Activated CD4-positive, alpha-beta memory T cell treated with anti-CD3 and anti-CD28 coated beads for 36 hours (primary cell): ENCODE measurements at places on chromosomes 11 and 22.

GRCh38 chr11:69636512-69637197 is 4.3 kb upstream of the CCND1 start:
- no peak for DNase-seq

GRCh38 chr11:106424111-106424510 is 346.6 kb downstream of the AASDHPPT start:
- DNase-seq: no peak

GRCh38 chr11:96990914-96991313 is 601.1 kb downstream of the JRKL start:
- no peak for DNase-seq

- DNase-seq: no peak
Observed at GRCh38 chr11:32448232-32448631, 12.9 kb upstream of the WT1 start.

DNA sequence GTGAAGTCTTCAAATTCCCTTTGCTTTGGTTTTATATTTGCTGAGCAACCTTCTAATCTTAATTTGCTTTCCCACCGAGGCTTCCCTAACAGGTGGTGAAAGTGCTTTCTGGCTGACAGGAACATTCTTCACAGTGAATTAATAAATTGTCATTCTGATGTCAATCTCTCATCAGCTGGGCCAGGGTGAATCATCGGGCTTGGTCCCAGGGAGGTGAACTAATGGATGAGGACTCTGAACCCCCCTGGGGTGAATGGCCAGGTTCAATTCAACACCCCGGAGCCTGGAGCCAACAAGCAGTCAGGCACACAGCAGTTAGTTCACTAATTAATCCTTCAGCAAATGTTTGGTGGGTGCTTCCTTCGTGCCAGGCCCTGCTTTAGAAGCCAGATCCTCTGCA is 155.4 kb upstream of the PDGFD start:
- no peak for DNase-seq

GRCh38 chr11:69818603-69819441 is at the start of gene FGF3:
FGF3 (minus strand) TSS chr11:69819416; CDS start chr11:69818933, 483 bp downstream.
- no peak for DNase-seq

DNA sequence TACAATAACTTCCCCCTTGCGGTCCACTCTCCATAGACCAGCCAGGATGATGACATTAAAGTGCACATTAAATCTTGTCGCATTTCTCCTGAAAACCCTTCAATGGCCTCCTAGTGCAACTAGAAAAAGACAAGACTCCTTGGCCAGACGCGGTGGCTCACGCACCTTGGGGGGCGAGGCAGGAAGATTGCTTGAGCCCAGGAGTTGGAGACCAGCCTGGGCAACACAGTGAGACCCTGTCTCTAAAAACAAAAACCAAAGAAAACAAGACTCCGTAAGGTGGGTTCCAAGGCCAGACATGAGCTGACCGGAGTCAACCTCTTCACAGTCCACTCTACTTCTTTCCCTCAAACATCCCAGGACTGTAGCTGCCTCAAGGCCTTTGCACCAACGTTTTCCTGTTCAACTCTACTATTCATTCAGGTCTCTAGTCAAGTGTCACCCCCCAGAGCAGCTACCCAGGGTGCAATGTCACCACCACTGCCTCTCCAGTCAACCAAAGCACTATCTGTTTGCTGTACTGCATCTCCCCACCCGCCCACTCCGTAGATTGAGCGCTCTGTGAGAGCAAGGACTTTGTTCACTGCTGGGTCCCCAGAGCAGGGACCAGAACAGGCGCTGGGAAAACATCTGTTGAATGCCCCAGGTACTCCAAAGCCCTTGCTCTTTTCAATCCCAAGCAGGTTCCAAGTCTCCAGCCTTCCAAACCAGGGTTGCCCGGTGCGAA is 739 bp downstream of the ZMAT5 start:
- peak; percentile 58 for DNase-seq

- DNase-seq: no peak
Observed at GRCh38 chr22:33315117-33315516, 256.9 kb upstream of the SYN3 start.

- DNase-seq: peak; percentile 23
Observed at GRCh38 chr22:19810381-19811201, 44.1 kb downstream of the GNB1L start.

DNA sequence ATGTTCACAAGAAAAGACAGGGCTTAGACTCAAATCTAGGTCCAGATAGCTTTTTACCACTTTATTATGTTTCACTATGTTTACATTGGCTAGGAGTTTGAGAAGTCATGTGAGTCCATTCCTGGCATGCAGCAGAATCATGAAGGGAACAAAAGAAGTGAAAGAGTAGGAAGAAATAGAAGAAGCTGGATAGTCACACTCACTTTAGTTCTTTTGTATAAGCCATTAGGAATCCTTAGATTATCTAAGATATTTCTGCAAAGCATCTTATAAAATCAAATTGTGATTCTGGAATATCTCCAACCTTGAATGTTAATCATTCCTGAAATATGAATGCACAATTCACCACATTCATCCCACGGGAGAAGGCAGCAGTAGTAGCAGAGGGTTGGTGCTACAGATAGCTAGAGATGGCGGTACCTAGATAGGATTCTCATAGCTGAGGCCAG is 31.9 kb downstream of the MAML2 start:
- no peak for DNase-seq

GRCh38 chr11:26677566-26677965 is 44.3 kb downstream of the SLC5A12 start:
- DNase-seq: no peak

DNA sequence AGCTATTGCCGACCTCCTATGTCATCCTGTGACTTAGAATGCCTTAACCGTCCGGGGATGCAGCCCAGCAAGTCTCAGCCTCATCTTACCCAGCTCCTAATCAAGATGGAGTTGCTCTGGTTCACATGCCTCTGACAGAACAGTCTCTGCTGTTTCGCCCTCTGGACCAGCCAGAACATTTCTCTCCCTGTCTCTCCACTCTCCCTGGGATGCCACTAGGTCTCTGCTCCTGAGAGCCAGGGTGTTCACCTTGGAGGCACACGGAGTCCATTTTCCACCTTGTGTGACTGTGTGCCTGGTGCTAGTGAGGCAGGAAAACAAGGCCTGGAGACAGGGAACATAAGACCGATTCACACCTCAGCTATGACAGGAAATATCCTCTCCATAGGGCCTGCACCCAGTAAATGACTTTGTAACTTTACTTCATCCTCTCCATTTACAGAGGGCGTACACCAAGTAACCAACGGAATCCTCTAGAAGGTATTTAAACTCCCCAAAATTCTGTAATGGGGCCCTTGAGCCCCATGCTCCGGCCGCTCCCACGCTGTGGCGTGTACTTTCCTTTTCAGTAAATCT is 16.8 kb upstream of the B4GALNT4 start:
- no peak for DNase-seq

DNA sequence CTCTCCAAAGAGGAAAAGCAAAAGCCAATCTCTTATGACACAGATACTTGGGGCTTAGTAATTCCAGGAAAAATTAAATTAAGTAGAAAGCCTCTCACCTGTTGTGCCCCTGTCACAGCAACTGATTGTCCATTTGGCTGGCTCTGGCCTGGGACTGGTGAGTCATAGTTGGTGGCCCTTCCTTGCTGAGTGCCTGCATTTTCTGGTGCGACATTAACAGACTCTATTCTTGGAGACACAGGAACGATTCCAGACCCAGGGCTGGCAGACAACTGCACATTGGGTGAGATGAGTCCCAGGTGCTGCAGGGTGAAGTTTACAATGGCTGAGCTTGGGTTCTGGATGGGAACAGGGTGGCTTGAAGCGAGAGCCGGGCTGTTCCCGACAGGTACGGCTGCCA is 15.6 kb downstream of the E2F8 start:
- no peak for DNase-seq

GRCh38 chr11:76119779-76120178 is 86.5 kb downstream of the WNT11 start:
- no peak for DNase-seq

DNA sequence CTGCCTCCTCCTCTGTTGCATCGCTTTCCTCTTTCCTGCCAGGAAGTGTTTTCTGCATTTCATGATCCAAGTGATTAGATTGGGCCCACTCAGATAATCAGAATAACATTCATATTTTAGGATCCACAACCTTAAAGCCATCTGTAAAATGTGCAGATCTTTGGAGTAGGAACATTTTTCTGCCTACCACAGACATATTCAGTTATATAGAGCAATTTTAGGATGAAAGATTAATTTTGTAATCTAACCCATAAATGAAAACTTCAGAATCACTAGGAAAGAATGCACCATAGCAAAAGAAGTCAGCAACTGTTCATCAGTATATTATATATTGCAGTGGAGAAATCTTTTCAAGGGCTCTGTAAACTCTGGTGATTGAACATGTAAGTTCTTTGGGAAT is 659.9 kb upstream of the LUZP2 start:
- DNase-seq: no peak

GRCh38 chr11:103007521-103007920 is 52.0 kb upstream of the MMP13 start:
- no peak for DNase-seq

- DNase-seq: no peak
Observed at GRCh38 chr11:18611196-18611595, 11.6 kb downstream of the MISFA start.

- DNase-seq: no peak
Observed at GRCh38 chr11:1317432-1317831, 8.0 kb upstream of the TOLLIP start.

DNA sequence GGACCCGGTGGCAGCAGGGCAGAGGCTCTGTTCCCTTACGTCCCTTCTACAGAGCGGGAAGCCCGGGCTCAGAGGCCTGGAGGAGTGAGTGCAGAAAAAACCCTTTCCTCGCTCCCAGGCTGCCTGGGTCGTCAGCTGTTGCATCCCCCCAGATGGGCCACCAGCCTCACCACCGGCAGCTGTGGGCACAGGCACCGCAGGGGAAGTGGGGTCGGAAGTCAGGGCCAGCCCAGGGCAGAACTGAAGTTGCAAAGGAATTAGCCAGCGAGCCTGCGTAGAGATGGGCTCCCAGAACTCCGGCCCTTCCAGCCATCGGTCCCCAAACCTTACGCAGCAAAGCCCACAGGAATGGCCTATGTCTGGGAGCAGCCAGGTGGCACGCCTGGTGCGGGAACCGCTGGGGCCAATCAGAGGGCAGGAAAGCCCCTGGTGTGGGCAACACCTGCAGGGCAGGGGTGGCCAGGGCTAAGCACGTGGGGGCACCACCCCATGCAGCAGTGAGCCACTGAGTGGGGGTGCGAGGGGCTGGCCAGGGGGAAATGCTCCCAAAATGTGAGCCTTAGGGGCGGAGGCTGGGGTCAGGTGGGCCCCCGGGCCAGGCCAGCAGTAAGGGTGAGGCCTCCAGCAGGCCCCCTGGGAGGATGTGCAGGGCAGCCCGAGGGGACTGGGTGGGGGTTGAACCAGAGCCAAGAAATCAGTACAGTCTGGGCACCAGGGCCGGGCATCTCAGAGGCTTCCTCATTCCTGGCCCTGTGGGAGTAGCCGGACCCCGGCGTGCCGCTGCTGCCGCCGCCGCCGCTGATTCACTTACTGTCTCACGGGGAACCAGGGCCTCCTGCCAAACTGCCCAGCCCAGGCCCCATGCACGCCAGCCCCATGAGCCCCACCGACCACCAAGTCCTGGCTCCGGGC is 58.2 kb downstream of the WNT7B start:
- DNase-seq: no peak

- no peak for DNase-seq
Observed at GRCh38 chr22:35739931-35740380, 22.3 kb downstream of the APOL5 start.

DNA sequence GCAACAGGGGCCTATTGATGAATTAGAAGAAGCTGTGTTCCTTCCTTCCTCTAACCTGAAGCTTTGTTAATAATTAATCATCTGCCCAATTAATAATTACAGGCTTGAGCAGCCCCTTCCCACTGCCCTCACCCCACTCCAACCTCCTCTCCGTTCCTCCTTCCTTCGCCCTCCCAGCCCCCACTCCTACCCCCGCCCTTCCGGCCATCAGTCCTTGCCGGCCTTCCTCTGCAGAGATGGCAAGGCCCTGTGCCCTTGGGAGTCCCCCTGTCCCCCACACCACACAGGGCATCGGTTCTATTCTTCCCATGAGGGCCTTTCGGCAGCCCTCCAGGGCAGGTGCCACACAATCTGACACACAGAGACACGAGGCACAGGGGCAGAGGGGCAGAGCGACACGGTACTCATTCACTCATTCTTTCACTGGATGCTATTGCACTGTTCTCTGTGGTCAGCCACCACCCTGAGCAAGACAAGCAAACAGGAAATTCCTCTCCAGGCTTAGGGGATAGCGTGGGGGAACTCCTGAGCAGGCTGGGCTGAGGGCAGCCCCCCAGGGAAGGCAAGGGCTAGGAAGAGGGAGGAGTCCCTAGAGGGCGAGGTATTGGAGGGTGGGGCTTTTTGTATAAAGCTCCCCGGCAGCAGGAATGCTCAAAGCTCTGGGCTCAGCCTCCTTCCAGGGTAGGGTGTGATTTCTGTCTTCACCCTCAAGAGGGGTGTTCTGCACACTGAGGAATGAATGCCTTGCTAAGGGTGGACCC is 14.7 kb downstream of the MGAT3 start:
- DNase-seq: peak; percentile 25

DNA sequence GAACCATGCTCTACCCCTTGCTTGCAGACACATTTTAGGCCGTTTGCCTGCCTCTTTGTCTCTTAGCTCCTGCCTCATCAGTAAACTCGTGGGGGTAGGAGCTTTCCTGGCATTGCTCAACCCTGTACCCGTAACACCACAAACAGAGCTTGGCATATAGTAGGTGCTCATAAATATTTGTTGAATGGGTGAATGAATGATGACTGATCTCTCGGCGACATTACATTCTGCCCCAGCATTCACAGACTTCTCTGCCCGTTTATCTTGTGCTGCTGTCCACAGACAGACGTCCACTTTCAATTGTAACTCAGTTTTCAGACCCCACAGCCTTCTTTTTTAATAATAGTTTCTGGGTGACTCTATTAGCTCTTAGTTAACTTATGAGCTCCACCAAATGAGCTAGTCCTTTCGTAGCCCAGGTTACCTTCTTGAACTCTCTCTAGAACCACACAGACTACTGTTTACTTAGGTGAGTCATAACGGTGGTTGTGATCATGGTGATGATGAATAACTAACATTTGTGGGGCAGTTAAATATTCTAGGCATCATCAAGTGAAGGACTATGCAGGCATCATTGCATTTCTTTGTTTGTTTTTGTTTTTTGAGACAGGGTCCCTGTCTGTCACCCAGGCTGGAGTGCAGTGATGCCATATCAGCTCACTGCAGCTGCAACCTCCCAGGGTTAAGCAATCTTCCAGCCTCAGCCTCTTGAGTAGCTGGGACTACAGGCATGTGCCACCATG is 188.4 kb downstream of the ADAMTS15 start:
- DNase-seq: no peak

GRCh38 chr11:62555464-62556107 is 9.0 kb upstream of the AHNAK start:
- DNase-seq: peak; percentile 78

DNA sequence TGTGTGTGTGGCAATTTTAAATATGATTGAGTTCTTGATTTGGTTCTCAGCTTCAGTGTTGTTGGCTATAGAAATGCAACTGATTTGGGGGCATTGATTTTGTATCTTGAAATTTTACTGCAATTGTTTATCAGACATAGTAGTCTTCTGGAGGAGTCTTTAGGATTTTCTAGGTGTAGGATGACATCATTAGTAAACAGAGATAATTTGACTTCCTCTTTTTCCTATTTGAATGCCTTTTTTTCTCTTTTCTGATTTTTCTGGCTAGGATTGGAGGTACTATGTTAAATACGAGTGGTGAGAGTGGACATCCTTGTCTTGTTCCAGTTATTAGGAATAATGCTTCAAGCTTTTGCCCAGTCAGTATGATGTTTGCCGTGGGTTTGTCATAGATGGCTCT is 124.9 kb downstream of the MSANTD4 start:
- no peak for DNase-seq
